ENCODE measurements at places on chromosomes 12 and 14.

DNA sequence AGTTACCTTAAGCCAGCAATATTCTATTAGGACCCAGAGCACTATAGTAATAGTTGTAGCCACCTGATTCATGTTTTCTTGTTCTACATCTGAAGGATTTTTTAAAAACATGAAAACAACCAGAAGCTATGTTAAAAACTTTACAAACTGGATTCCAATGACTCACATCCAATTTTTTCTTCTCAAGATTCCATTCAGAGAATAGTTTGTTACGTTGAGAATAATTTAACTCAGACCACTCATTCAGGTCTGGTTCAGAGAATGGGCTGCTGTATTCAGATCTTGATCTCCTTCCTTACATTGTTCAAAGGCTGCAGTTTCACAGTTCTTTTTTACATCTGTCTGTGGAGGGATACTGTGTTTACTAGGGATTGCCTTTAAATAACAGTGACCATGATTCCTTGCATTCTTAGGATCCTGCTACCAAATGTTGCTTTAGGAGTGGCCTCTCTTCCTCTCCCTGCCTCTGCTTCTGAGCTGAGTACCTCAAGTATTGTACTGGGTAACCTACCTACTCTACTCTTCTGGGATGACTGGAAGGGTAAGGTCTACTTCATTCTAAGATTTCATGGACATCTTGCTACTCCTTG, 448.0 kb upstream of the FBXO33 start:
- DNase-seq: no peak

DNA sequence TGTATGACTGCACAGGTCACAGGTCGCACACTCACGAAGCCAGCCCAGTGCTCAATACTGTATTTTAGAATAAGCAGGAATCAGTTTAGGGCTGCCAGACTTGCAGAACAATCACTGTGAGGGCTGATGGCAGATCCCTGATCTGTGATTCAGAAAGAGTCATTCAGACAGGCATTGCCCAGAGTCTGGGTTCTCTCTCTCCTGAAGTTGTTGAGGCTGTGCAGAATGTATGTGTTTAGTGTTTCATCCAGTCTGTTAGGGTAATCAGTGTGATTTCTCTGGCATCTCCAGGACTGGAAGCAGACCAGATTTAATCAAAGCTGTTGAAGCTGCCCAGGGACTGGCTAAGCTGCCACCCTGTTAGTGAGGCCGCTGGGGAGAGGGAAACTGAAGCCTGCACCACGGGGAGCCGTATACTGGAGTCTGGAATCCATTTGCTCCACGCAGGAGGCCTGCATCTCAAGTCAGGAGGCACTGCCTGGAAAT, 69.3 kb downstream of the ETV6 start:
- DNase-seq: no peak

DNA sequence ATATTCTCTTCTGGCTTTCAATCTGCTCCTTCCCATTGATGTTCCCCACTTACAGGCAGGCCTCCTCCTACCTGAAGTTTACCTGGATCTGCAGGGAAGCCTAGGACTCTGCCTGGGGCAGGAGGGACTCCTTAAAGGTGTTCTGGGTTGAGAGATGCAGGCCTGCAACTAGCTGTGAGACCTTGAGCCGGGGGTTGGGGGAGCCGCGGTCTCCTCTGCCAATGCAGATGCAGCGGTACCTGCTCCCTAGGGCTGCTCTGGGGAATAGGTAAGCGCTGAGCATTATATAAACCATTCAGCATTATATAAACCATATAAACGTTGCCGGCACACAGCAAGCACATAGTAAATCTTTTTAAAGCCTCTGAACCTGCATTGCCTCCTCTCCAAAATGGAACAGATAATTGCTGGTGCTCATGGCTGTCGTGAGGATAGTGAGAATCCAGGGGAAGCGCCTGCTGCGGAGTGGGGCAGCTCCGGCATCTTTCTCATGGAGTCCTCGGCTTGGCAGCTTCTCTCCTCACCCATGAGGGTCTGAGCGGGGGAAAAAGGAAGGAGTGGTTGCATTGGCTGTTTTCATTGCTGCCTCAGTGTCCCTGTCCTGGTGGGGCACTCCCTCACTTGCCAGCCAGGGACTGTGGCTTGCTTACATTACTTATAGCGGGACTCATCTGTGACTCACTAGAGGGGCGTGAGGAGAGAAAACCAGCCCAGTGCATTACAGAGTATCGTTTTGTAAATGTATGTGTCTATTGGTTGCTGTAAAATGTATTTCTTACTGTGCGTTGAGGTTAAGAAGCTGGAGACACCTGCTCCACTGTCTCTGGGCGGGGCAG, 12.5 kb upstream of the KRT80 start:
- DNase-seq: no peak

GRCh38 chr14:53599221-53599945, 357.2 kb downstream of the BMP4 start:
- no peak for DNase-seq

DNA sequence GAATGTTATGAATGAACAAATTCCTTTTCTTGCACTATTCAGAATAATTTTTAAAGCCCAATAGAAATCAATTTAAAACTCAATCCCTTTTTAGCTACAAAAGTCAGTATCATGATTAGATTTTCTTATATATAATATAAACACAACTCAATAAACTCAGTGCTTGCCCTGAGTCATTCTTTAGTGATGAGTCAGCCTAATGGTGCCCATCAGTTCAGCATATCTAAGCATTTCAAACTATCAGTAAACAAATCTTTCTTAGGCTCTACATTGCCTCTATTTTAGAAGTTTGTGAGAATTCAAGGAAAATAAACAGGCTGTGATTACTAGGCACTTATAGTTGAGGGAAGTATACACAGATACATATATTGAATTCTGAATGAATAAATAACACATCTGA, 179.6 kb downstream of the NELL2 start:
- no peak for DNase-seq

GRCh38 chr14:72164420-72165228, 232.4 kb downstream of the RGS6 start:
- DNase-seq: no peak

DNA sequence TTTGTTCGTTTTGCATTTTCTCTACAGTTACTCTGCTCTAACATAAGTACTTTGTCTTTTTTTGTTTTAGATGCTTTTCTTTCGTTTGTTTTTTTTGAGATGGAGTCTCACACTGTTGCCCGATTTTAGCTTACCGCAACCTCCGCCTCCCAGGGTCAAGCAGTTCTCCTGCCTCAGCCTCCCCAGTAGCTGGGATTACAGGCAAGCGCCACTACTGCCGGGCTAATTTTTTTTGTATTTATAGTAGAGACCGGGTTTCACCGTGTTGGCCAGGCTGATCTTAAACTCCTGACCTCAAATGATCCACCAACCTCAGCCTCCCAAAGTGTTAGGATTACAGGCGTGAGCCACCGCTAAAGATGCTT, 2.7 kb downstream of the DIP2B start:
- no peak for DNase-seq

DNA sequence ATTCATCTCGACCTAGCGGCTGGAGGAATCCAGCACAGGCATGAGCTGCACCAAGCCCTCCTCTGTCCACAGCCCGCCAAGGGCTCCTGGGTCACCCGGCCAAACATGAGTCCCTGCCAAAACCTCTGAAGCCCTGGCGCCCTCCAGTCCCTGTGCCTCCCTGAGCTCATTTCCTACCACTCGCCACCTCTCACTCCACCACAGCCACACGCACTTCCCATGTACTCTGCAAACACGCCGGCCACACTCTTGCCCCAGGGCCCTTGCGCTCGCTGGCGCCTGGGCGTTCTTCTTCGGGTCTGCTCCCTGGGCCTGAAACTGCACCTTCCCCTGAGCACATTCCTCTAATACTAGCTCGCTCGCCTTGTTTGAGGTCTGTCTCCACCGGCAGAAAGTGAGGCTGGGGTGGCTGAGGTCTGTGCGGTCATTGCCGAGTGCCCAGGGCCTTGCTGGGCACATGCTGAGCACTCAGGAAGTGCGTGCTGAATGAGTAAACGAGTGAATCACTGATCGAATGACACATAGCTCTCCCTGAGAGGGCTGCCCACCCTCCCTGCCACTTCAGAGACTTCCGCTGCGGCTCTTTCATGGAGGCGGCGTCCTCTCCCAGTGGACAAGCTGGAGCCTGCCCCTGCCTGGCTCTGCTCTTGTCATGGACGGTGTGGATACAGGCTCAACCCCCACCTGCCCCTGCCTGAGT, 33.7 kb upstream of the DLK1 start:
- DNase-seq: no peak

- DNase-seq: no peak
These were observed 186.8 kb downstream of the CEP128 start for GRCh38 chr14:80754696-80755095.

GRCh38 chr14:22577334-22577908, 11.6 kb downstream of the DAD1 start:
- no peak for DNase-seq

DNA sequence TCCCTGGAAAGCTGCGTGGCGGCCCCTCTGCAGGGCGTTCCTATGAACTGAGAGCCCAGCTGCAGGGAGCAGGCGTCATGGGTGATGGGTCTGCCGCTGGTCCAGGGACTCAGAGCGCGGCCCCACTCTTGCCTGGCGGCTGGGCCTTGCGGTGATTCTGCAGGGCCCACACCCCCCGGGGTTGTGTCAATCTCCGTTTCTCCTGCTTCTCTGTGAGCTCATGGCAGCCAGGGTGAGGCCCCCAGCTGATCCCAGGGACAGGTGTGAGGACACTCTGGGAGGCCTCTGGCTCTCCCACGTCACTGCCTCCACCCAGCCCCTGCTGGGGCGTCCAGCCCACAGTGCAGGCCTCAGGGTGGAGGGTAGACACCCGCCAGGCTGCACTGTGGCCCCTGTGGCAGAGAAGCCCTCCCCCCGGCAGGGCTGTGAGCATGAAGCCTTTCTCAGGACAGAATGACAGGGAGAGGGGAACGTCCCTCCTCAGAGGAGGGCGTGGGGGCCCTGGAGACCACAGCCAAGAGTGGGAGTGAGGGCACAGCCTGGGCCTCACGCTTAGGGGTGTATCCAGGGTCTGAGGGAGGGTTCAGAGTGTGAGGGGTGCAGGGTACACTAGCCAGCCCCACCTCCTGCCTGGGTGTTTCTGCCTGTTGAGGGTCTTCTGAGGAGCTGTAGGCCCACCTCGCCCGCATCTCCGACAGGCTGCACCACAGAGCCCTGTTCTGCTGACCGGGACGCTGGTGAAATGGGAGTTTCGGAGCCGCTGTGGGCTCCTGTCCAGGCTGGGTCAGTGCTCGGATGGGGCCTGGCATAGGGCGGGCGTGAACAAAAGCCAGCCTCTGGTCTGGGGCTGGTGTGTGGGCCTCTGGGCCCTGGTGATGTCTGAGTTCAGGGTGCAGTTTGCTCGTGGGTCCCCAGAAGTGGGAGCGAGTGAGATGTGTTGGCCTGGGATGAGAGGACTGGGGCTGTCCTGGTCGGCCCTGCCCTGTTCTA, 26.7 kb upstream of the CRIP2 start:
- DNase-seq: no peak

GRCh38 chr12:111203446-111203845, 165.4 kb downstream of the PHETA1 start:
- DNase-seq: no peak

GRCh38 chr14:104965561-104966231, 12.5 kb downstream of the AHNAK2 start:
- DNase-seq: no peak

DNA sequence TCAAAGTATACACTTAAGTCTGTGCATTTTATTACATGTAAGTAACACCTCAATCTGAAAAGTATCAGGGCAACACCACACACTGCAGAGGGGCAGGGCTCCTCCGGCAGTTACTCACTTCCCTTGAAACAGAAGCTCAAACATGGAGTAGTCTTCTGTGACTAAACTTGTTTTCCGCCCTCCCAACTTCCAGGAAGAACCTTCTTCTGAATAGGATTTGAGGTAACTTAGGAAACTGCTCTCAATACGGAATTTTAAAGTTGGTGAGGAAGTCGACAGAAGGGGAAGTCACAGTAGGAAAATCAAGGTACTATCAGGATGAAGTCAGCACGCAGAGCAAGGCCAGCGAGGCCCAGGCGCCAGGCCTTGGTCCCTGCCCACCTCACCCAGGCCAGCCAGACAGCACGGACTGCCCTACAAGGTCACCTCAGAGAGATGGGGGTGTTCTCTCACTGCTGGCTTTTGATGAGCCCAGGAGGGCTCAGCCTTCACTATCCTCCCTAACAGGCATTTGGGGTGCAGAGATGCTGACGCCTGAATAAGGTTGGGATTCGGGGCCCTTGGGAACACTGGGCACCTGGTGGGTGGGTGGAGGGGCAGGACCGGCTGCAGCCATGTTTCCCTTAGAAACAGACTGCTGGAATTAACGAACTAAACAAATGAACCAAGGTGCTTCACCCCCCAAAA, 5.8 kb downstream of the ANKRD9 start:
- DNase-seq: no peak

DNA sequence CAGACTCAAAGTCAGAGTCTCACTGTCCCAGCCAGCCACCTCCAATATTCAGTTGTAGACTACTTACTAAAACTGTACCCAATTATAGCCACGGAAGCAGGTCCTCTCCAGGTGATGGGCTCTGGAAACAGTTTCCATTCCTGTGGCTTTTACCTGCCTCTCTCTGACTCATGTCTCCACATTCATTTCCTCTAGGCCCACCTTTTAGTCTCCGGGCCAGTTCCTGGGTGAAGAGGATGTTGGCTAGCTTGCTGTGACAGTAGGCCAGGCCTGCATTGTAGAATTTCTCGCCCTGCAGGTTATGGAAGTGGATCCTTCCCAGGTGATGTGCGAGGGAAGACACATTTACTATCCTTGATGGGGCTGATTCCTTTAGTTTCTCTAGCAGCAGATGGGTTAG, 5.6 kb downstream of the RDH11 start:
- DNase-seq: no peak

DNA sequence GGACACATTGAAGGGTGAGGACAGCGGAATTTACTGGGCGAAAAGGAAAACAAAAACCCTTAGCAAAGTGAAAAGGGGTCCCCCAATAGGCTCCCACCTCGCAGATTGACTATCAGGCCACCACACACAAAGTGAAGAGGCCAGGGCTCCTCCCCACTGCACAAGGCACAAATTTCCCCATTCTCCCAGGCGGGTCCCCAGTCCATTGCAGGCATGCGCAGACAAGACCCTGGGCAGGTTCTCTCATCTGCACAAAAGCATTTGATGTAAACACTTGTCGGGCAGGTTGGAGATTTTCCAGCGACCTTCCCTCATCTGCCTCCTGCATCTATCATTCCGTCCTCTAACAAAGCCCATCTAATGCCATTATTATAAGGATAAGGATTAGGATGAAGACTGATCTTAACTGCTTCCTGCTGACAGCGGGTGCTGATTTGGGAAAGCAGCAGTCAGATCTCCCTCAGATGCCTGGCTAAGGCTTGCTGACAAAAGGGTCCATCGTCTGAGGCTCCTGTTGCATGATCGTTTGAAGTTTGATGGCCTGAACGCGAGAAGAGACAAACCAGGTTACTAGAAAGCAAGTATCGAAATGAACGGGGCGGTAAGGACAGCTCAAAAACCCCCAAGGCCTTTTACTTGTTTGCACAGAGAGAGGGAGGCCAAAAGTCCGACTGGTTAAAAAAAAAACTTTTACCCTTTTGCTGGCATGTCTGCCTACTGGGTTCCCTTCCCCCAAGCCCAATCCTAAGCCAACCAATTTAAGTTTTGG, 14.4 kb downstream of the ASCL4 start:
- no peak for DNase-seq

DNA sequence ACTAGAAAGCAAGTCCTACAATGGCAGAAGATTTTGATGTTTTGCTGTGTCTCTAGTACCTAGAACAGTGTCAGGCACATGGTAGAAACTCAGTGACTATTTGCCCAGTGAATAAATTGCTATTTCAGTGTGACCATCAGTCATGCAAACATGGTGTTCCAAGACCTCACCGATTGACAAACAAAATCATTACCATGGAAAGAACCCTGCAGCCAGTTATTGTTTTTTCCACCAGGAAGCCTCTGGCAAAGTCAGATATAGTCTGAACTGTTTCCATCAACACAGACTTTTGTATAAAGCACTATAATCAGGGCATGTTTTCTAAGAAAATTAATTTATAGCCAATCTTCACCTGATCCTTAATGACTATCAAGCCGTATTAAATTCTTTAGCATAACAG, 97.3 kb upstream of the RASSF8 start:
- DNase-seq: no peak
